Progenitor cell of endocrine pancreas (in vitro differentiated cells): ENCODE measurements at places on chromosomes 4 and X.

GRCh38 chr4:34181891-34182290 lies 2062.4 kb downstream of the ARAP2 start:
- H3K27me3 ChIP-seq = no peaks in the 10 kb centered on the region
- no peaks in the 10 kb centered on the region for H3K36me3 ChIP-seq
- H3K4me1 ChIP-seq = no peaks in the 10 kb centered on the region

GRCh38 chr4:85084371-85085094 lies 118.0 kb upstream of the WDFY3 start:
- peaks cover 3% of the 10 kb centered on the region for H3K4me1 ChIP-seq
- peak; percentile 16 for DNase-seq
- no peak overlapping the region for H3K27ac ChIP-seq
- peaks cover 5% of the 10 kb centered on the region for H3K36me3 ChIP-seq

- H3K27ac ChIP-seq = no peak overlapping the region
- H3K4me1 ChIP-seq = no peaks in the 10 kb centered on the region
- DNase-seq = no peak
- no peaks in the 10 kb centered on the region for H3K36me3 ChIP-seq
Measured at GRCh38 chrX:103170216-103170615, 44.7 kb upstream of the BEX4 start.

DNA sequence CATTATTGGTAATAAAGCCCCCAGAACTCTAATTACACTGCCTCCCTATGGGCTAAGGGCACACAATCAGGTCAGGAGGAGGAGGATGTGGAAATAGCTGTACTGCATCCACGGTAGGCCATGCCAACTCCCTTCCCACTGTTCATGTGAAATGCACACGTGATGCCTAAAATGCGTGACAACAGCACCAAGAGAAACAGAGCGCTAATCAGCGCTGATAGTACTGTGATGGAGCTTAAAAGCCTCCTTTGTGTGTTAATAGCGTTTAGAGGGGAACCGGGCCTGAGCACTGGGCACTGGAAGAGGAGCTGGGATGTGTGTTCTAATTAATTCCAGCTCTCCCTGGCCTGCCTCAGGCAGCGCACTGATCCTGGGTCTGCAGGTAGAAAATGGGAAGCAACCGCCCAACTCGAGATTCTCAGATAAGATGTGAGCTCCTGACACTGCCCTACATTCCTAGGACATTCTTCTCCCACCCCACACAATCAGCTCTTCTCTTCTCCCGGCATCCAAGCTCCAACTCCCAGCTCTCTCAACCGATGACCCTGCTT lies 12.9 kb downstream of the DCTD start:
- DNase-seq = no peak
- no peak overlapping the region for H3K4me3 ChIP-seq
- H3K27ac ChIP-seq = peak overlapping the region; percentile 47
- H3K27me3 ChIP-seq = no peaks in the 10 kb centered on the region

- H3K36me3 ChIP-seq = no peaks in the 10 kb centered on the region
- peak overlapping the region; percentile 95 for H3K27ac ChIP-seq
- no peaks in the 10 kb centered on the region for H3K27me3 ChIP-seq
- H3K4me1 ChIP-seq = peaks cover 25% of the 10 kb centered on the region
- peak overlapping the region; percentile 79 for H3K4me3 ChIP-seq
Measured at GRCh38 chr4:183503497-183504063, 1.3 kb upstream of the ING2 start.

GRCh38 chr4:157079441-157079840 lies 3.5 kb downstream of the GLRB start:
- DNase-seq = no peak
- H3K4me1 ChIP-seq = peaks cover 5% of the 10 kb centered on the region
- no peak overlapping the region for H3K4me3 ChIP-seq
- H3K36me3 ChIP-seq = no peaks in the 10 kb centered on the region
- no peak overlapping the region for H3K27ac ChIP-seq

GRCh38 chr4:107866726-107867125 lies 42.0 kb downstream of the SGMS2 start:
- DNase-seq = no peak
- no peak overlapping the region for H3K4me3 ChIP-seq
- H3K27me3 ChIP-seq = no peaks in the 10 kb centered on the region
- peaks cover 13% of the 10 kb centered on the region for H3K4me1 ChIP-seq
- no peaks in the 10 kb centered on the region for H3K36me3 ChIP-seq
